Left colon (tissue), 2 donors: ENCODE measurements at places on chromosomes 1 and 21.

- no peak for DNase-seq
These were observed 1.2 kb downstream of the ADAMTS4 start for GRCh38 chr1:161197560-161198193.

DNA sequence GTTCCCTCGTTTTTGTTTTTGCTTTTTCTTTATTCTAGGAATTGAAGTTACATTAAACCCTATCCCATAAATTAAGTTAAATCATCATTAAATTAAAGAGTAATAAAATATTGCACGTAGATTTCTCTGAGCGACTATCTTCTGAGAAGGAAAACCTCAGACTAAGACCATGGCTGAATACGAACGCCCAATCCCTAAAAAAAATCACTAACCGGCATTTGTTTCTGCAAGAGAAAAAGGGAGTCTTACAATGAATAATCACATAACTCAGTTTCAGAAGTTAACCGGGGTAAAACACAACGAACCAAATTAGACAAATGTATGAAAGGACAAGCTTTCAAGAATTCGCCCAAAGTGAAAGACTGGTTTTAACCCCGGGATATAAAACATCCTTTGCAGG, 1.3 kb downstream of the PIK3R3 start:
- DNase-seq = no peak

- DNase-seq = peak; percentile 16
These were observed 5.5 kb upstream of the SNX27 start for GRCh38 chr1:151606384-151606783.

DNA sequence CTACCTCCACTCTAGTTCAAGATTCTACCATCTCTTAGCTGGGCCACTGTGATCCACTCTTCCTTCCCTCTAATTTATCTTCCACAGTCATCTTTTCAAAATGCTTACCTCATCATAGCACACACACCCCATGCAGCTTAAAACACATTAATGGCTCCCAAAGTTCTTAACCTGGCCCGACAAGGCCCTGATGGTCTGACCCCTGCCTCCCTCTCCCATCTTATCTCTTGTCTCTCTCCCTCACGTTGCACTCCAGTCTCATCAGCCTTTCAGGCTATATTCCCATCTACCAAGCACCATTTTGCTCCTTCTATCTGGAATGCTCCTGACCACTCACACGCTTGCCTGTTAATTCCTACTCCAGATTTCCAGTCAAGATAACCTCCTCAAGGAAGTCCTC, 2.5 kb upstream of the ZBTB8A start:
- no peak for DNase-seq

DNA sequence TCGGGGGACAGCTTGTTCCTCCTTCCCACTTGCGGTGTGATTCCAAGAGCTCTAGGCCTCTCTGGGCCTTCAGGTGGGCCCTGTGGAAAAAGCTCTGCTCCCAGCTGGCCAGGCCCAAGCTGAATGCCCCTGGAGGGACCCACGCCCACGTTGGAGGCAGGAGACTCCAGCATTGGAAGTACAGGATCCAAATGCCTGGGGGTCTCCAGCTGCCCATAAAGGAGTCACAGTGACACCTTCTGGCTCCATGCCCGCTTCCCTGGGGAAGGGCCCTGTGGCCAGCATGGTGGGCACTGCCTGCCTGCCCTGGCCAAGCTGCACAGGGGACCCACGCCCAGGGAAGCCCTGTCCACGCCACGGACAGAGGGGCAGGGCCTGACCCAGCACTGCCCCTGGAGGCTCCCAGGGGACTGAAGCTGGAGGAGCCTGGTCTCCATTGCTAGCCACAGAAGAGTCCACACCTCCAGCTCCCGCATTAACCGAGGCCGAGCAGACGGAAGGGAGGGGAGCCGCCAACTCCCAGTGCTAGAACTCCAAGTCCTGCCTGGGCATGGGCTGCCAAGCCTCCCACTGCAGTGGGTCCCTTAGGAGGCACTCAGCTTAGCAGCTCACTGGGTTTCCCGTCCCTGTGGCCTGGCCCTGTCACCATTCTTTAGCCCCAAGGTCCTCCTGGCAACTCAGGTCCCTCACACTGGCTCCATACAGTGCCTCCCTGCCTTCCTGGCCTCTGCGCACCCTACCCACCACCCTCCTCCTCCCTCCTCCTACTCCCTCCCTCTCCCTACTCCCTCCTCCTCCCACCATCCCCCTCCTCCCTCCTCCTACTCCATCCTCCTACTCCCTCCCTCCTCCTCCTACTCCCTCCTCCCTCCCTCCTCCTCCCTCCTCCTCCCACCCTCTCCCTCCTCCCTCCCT, 41.9 kb downstream of the WNT9A start:
- no peak for DNase-seq

DNA sequence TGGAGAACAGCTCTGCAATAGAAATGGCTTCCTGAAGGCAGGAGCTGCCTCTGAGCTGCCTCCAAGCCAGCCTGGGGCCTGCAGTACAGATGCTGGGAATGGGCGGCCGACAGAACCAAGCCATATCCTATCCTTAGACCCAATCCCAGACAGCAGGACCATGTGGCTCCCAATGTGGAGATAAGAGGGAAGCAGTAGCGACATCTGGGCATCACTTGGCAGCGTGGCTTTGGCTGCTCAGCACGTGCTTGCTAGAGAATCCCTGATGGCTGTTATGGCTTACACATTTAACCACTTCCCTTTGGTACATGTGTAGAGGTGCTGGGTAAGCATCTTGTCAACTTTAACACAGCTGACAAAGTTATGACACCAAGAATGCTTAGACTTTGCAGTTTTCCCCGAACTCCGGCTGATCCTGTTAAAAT, 87.7 kb downstream of the MAN1C1 start:
- no peak for DNase-seq

GRCh38 chr1:104760017-104760416, 1010.3 kb downstream of the AMY1C start:
- DNase-seq = no peak

GRCh38 chr1:67687649-67688048, 2.6 kb downstream of the GADD45A start:
- no peak for DNase-seq

- DNase-seq = no peak
These were observed 12.7 kb downstream of the SNX7 start for GRCh38 chr1:98674075-98674781.

- peak; percentile 23 for DNase-seq
These were observed 9.9 kb upstream of the NPHP4 start for GRCh38 chr1:6001992-6002576.

DNA sequence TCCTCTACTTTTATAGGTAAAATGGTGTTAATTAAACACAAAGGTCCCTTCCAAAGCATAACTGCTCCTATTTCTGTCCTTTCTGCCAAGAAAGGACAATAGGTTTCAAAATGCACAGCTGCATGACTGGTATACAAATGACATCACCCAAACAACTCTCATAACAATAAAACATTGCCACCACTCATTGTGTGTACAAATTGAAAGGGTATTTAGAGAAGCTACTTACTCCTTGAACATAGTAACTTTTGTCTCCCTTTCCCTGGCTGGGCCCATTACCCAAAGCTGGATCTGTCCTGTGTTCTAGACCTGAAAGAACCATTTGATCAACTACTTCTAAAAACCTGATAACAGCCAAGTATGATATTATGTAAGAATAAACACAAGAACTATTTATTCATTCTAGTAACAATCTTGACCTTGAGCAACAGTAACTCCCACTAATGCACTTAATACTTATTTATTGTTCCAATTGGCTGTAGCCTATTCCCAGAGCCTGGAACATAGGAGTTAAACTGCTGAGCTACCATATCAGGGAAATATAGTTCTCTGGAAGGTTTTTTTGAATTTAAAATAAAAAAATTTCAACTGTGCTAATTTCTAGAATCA, 38.2 kb downstream of the TTLL7 start:
- DNase-seq = no peak

DNA sequence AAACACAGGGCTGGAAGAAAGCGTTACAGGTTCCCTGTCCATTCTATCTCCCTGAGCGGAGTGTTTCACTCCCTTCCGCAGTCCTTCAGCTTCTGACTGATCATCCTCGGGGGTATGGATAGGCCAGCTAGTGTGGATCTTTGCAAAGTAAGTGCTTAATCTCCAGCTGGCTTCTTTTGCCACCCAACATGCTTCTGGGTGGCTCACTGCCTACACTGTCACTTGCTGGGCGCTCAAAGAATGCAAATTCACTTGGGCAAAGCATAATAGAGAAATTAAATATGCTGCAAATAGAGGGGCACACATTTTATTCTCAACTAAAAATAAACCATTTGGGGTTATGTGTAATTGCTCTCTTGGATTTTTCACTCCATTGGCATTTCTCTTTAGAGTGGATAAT, 265.6 kb downstream of the TNR start:
- no peak for DNase-seq

- no peak for DNase-seq
These were observed 19.8 kb downstream of the ERRFI1 start for GRCh38 chr1:8006037-8006963.

GRCh38 chr1:6962996-6963911, 178.0 kb downstream of the CAMTA1 start:
- DNase-seq = peak; percentile 87

- DNase-seq = no peak
These were observed 36.3 kb upstream of the RWDD3 start for GRCh38 chr1:95197616-95198252.

DNA sequence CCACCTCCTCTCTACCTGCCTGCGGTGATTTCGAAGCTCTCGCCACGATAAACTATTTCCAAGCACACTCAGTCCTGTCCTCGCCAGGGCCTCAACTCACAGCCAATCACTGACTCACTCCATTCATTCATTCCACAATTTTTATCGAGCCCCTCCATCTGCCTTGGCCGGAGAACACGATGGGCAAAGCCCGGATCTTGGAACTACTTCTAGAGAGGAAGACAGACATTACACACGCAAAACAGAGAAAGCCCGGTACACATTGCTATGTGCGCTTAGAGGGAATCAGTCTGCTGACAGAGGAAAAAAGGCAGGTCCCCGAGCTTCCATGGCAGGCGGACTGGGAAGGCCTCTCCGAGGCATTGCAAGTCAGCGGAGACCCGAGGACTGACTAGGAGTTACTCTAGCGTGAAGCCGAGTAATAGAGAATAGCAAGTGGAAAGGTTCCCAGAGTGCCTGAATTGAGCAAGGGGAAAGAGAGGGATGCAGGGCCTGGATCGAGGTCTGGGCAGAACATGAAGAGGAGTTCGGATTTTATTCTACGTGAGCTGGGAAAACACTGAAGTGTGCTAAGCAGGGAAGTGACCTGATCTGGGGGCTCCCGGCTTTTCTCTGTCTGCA, 54.2 kb upstream of the DNAJC6 start:
- DNase-seq = no peak

- no peak for DNase-seq
These were observed 121.0 kb upstream of the CXADR start for GRCh38 chr21:17391811-17392340.

DNA sequence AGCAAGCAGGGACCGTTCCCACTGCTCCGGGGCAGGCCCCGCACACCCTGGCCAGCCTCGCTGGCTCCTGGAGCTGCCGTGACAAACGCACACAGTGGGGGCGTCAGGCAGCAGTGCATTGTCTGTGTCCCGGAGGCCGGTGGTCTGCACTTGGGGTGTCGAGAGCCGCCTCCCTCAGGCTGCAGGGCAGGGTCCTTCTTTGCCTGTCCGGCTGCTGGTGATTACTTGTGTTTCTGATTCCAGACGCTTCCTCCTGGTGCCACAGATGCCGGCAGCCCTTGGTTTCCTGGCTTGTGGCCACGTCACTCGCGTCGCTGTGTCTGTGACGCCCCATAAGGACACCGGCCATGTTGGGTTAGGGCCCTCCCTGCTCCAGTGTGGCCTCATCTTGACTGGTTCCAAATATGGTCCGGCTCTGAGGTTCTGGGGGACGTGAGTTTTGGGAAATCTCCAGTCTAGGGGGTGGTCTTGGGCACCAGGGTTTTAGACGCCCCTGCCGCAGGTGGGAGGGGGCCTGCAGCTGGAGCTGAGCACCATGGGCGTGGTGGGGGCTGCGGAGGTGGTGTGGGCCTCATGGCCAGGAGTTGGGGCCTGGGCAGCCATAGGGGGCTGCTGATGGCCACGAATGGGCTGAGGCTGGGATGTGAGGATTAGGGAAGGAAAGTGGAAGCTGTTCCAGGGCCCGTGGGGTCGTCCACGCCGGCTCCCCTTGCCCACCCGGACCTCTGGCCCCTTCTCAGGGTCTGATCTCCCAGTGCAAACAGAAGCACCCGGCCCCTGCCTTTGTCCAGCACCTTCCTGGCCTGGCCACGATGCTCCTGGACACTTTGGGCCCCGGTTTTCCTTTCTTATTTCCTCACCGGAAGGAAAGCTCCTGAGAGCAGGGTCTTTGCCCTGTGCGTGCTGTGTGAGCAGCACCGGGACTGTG, 41.0 kb downstream of the SLX9 start:
- no peak for DNase-seq

DNA sequence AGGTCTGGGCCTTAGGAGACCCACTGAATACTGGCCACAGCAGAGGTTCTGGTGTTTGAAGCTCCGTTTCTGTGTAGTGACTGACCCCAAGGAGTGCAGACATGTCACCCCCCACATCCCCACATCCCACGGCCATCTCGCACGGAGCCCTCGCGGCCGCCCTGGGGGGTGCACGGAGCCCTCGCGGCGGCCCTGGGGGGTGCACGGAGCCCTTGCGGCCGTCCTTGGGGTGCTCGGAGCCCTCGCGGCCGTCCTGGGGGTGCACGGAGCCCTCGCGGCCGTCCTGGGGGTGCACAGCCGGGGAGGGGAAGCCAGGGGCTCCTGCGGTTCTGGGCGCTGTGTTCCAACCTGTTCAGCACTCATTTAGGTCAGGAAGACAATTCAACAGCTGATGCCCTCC, 68.4 kb downstream of the SCCPDH start:
- no peak for DNase-seq

- DNase-seq = no peak
These were observed 22.0 kb downstream of the INAVA start for GRCh38 chr1:200916681-200917080.

DNA sequence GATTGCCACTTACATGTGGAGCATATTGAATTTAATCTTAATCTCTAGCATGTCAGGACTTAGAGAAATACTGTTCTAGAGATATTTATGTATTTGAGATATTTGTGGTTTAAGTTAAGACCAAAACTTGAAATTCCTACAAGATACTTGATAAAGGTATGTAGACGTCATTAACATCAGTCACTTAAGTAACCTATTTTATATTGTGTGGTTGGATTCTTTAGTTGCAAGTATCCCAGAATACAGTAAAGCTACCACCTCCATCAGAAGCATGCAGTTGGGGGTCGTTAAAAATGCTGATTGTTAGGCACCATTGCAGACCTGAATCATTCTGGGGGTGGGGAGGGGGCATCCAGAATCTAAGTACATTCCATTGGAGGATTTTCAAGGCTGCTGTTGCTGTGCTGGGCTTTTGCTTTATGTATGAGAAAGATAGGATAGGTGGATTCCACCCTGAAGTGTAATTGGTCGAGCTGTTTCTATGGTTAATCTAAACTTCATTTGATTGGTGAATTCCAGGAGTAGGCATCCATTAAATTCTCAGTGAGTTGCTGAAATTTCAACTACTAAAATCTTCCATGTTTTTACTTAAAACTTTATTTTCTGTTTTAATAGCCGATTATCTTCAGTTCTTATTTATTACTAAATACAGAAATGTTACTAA, 4.0 kb downstream of the H3-3A start:
- no peak for DNase-seq

DNA sequence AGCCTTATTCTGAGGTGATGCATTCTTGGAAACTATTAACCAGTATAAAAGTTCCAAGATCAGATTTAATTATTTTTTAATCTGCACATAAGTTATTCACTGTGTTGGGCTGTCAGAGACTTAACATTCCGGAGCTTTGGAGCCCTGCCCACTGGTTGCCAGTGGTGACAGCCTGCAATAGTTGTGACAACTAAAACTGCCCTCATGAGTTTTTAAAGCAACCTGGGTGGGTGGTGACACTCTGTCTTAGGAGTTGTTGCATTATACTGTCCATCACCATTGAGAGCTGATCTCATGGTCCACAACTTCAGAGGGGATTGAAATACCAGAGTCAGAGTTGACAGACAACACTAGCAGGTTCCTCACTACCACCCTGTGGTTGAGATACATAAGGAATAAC, 653.9 kb upstream of the USP24 start:
- DNase-seq = no peak
